ENCODE measurements at places on chromosomes 2 and 18. TPM values are rescaled to one million over a fixed set of nuclear protein-coding genes. Genes with fewer than 3 reads are reported as not detected.

ANKRD36C gene
- polyA plus RNA-seq, result 29.9 TPM

GRCh38 chr2:168567836-168568235, 111.8 kb downstream of the CERS6 start:
- no peak for DNase-seq

DNA sequence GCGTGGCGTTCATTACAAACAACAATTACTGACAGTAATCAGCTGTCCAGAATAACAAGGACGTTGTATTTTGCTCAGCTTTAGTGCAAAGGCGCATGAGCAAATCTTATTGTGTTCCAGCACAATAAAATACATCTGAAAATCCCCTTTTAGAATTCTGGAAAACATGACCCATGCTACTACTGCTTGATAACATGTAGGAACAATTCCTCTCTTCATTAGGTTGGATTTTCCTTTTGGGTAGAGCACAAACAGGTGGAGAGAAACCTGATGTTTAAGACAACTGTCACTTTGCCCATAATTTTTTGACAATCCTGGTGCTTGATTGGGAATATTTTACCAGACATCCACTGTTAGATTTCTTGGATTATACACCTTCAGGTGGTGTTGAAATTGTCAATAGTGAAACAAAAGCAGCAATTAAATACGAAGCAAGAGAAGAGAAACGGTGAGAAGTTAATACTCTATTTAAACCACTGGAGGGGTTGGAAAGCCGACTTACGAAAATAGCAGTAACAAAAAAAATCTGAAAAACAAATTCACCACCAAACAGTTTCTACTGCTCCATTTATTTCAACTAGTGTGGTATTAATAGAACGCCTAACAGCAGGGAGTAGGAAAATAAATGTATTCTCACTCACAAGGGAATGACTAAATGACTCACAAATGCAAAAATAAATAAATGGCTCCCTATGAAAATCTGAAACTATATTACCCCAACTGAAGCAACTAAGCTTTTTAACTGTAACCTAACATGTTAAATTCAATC, 102.7 kb downstream of the CPO start:
- DNase-seq, result no peak

DNA sequence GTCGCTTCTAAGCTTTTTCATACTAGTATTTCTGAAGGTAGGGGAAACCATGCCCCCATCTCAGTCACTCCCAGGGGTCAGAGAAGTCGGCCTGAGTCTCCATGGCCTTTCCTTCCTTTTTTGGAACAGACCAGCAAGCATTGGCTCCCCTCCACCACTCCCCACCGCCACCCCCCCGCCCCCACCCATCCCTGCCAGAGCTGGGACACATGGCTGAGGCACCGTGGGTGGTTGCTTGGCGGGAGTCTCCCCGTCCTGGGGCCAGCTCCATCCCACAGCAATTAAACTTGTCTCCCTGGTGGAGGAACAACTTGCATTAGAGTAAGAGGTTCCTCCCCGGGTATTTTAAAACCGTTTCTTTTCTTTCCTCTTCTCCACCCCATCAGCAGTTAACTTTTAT, 100.8 kb upstream of the TFPI start:
- no peak for DNase-seq

GRCh38 chr2:19861813-19862212, 40.0 kb downstream of the TTC32 start:
- no peak for DNase-seq

DNA sequence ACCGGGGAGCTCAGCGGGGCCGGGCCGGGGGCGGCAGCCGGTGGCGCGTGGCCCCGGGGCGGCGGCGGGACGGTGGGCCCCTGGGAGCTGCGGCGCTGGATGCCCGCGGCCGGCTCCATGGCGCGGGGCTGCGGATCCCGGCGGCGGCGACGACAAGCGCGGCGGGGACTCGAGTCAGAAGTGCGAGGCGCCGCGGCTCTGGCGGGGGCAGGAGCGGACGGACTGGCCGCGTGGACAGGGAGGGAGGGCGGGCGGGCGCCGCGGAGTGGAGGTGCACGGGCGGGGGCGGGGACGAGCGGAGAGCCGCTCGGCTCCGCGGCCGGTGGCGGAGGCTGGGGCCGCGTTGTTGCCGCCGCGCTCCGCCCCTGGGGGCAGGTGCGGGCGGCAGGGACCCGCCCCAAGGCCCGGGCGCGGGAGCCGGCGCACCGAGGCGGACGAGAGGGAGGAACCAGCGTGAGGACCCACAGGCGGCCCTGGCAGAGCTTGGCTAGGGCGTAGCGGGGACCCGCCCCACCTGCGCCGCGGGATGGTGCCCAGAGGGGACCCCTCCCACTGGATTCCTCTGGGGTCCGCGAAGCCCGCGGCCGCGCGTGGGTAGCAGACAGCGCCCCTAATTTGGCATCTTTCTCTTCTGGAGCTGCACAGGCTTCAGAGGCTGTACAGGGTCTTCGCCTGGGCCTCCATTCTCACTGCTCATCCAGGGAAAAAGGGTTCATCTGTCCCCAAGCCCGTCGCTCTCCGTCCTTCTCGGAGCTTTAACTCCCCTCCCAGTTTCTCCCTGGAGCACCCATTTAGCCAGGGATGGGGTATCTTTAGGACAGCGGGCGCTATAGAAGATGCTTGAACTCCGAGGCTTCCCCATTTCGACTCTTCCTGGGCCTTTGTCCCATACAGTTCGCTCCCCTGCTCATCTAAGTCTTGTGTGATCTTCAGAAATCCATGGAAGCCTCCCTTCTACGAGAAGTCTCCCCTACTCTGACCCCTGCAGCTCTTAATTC, at the start of gene TMEM163:
Gene TMEM163, minus strand, starts transcription at position 184 of the 998 bp plus-strand sequence.
- no peak for DNase-seq

DNA sequence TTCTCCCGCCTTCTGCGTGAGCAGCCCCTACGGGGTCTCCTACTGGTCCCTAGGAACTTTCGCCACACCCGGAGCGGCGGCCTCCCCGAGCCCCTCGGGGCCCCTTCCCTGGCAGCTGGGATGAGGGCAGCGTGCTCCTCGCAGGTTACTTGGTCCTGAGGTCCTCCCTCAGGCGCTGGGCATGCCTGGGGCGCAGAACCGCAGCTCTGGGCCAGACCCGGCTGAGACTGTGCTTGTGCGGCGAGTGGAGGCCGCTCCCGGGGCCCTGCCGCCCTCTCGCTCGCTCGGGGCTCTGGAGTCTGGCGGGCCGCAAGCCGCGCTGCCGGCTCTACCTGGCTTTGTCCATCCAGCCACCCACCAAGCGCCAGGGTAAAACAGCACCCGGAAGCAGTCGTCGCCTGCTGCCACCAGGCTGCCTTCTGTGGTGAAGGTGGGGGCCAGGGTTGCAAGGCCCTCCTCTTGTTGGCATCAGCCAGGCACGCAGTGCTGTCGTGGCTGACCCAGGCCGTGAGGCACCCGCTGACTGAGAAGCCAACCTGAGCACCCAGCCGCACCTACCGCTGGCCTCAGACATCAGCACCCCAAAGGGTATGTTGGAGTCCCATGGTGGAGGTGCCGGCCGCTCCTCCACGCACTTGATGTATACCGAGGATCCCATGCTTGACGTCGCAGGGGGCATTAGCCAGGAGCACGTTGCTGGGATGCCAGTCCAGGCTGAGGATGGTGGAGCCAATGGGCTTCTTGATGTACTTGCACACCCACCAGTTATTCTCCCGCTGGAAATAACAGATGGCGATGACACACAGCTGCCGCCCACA, 46.1 kb upstream of the PTH2R start:
- DNase-seq, result no peak

RNF103 gene
- polyA plus RNA-seq, result not detected

DNA sequence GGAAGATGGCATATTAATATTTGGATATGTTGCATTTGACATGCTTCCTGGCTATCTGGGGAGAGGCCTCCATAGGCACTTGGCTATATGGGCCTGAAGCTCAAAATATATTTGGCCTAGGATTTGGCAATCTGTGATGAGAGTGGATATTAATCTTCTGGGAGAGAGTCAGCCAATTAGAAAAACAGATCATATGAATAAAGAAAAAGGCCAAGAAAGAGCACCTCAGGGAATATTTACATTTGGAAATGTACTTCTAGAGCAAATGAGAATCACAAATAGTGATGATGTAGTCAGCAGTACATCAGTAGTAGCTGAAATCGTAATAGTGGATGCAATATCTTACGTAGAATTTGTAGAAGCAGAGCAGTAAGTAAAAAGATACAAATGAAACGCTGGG, 277.0 kb downstream of the CTNNA2 start:
- peak; percentile 44 for DNase-seq

MC5R gene
- 3.0 TPM for polyA plus RNA-seq

- peak; percentile 98 for DNase-seq
Observed at GRCh38 chr2:231514225-231514950, 15.9 kb downstream of the NMUR1 start.

DNA sequence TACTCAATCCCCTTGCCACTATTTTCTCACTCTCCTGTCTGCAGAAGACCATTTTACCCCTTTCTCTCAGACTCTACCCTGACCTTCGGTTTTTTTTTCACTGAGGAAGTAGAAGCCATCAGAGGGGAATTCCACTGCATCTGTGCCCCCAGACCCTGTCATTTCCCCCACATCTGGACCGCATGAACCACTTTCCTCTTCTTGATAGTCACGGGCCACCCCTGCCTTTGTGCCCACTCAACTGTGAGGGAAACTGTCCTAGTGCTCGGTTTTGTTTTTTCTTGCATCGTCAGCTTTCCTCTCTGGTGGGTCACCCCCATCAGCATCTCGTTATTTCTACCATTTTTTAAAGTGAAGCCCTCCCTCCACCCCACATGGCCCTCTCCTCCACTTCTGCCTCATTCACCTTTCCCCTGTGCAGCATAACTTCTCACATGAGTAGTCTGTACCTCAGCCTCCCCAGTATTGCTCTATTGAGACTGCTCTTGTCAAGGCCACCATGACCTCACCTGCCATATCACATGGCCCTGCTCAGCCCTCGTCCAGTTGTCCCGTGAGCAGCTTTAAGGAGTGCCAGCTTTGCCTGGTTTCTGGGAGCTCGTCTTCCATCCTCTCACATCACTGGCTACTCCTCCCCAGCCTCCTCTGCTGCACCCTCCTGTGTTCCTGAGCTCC, 32.4 kb downstream of the TMEM87B start:
- no peak for DNase-seq

L3MBTL4 gene
- 1.1 TPM for polyA plus RNA-seq

C2orf42 gene
- polyA plus RNA-seq, result 9.5 TPM

DNA sequence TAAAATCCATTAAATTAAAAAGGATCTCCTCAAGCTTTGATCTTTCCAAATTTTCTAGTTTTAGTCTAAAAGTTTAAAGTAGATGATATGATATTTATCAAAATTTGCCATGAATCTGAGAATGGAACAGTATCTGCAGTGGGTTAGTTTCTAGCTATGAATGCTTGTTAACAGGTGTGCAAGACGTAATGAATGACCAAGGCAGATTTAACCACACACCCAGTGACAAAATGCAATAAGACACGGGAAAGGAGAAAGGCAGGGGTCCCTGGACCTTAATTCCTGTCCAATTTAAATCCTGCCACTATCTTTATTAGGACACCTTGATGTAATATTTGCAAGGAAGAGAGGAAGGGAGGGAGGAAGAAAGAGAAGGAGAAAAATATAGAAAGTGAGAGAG, 30.5 kb upstream of the PEX13 start:
- DNase-seq, result no peak

GRCh38 chr2:231714639-231715498, 6.5 kb downstream of the PTMA start:
- DNase-seq, result peak; percentile 72

GRCh38 chr2:220614064-220614463, 958.0 kb downstream of the EPHA4 start:
- DNase-seq, result no peak

ADAM17 gene
- 28.7 TPM for polyA plus RNA-seq

DPP4 gene
- 11.7 TPM for polyA plus RNA-seq

DNA sequence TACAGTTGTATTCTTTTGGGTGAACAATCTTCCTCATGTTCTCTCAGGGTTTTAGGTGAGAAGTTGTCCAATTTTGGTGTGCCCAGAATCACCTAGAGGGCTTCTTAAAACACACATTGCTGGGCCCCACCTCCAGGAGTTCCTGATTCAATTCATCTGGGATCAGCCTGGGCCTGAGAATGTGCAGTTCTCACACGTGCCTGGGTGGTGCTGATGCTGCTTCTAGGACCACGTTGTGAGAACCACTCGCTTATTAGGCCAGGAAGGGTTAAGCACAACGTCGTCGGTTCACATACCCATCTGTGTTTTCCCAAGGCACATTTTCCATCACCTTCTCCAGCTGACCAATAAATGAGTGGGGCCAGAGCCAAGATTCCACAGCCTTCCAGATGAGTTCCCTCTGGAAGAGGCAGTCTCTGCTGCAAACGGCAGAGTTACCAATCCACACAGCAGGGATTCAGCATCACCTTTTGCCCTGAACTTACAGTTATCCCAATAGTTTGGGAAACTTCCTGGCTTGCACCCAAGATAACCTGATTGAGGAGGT, 277.7 kb upstream of the HNRNPA3 start:
- DNase-seq, result peak; percentile 72

CCDC150 gene
- polyA plus RNA-seq, result 5.8 TPM

FBXO36 gene
- 2.3 TPM for polyA plus RNA-seq

MBD1 gene
- polyA plus RNA-seq, result 34.5 TPM

DNA sequence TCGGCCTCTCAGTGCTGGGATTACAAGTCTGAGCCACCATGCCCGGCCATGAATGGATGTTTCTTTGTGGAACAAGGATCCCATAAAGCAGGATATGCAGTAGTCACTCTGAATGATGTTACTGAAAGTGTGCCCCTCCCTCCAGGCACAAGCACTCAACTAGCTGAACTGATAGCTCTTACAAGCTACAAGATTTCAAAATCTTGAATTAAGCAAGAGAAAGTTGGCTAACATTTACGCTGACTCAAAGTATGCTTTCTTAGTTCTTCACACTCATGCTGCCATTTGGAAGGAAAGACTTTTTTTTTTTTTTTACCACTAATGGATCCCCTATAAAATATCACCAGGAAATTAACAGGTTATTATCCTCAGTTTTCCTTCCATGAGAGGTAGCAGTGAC, 549.0 kb upstream of the PKDCC start:
- DNase-seq, result no peak

DNA sequence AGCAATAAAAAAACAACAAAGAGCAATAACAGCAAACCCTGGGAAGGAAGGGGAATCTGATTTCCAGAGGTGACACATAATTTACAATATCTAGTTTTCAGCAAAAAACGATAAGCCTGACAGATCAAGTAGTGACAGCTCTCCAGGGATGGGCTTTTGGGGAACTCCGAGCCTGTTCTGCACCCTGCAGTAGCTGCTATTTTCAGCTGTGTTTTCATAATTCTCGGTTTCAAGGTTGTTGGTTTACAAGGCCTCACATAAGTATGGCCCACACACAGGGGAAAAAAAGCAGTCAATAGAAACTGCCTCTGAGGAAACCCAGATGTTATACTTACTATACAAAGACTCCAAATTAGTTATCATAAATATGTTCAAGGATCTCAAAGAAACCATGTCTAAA, 67.7 kb upstream of the CTLA4 start:
- DNase-seq, result no peak

- no peak for DNase-seq
Observed at GRCh38 chr2:38600242-38600891, 2.4 kb downstream of the HNRNPLL start.

- no peak for DNase-seq
Observed at GRCh38 chr2:172864182-172864581, 128.5 kb downstream of the RAPGEF4 start.

- peak; percentile 30 for DNase-seq
Observed at GRCh38 chr2:27494944-27495554, at the start of gene FNDC4. TSS of gene FNDC4 (minus strand) at chr2:27495200. CDS start at chr2:27494679, 521 bp downstream.

NGEF gene
- 2.8 TPM for polyA plus RNA-seq

GRCh38 chr2:24342110-24342910, 18.0 kb downstream of the ITSN2 start:
- no peak for DNase-seq

Measured in muscle of arm (tissue), 14 donors.